ENCODE measurements at places on chromosomes 2 and 18.

- DNase-seq = no peak
Observed at GRCh38 chr2:187118331-187119099, 269.5 kb upstream of the ZSWIM2 start.

DNA sequence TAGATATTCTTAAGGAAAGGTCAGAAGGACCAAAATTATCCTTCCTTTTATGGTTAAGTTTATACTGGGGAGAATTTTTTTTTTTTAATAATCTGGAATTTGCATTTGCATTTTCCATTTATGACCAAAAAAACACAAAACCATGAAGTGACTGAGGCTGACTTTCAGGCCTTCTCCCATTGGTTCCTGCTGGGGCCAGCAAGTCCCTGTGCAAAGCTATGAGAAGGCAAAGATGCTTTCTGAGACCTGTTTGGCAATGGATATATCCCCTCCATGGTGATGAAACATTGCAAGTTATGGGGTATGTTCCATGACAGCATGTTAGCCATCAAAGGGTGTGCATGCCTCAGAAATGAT is 60.8 kb downstream of the KIAA2012 start:
- no peak for DNase-seq

- DNase-seq = no peak
Observed at GRCh38 chr18:13147130-13147529, 71.4 kb upstream of the LDLRAD4 start.

DNA sequence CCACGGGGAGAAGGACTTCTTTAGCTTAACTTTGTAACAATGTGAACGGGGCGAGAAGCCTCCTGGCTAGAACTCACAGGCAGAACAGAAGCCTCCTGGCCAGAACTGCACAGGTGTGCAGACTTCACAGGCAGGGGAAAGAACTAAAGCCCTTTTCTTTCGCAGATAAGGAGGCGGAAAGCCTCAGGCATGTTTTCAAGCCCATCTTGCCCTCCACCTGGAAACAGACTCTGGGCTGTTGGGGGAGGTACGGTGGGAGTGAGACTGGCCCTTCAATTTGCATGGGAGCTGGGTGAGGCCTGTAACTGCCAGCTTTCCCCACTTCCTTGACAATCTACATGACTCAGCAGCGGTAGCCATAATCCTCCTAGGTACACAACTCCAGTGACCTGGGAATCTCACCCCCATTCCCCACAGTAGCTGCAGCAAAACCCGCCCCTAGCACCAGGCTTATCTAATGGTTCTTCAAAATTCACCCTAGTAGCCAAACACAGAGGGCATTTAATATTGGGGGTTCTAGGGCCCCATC is 22.9 kb upstream of the ABCA12 start:
- no peak for DNase-seq

- DNase-seq = peak; percentile 88
Observed at GRCh38 chr2:176269319-176270099, at the start of gene MTX2. TSS of gene MTX2 (plus strand) at chr2:176269442. CDS start at chr2:176269630, 188 bp downstream.

DNA sequence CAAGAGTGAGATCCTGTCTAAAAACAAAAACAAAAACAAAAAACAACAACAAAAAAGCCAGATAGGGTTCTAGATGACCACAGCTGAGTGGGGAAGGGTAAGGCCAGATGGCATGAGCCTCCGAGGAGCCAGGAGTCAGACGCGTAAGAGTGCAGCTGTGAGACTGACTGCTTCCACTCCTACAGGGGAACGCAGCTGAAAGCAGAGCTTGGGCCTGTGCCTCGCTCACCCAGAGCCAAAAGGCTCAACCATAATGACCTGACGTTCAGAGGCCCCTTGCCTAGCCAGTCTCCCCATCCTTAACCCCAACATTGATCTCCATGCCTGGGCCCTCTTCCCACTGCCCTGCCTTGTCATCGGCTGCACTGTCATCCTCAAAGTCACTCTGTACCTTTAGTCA is 26.5 kb upstream of the NCL start:
- no peak for DNase-seq

DNA sequence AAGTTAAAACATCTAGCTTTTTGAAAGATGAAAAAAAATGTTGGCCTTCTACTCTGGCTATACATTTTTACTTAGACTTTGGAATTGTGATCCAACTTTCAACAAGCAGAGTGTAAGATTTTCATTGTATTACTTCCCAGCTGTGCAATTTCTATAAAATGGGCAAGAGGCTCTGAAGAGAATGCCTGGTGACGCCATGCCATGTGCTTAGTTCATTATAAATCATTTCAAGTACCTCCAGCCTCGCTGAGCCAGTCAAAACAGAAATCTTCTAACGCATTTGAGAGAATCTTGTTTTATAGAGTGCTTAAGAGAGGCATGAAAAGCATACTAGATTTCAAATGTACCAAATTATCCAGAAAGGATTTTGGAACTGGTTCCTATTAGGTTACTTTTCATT is 10.1 kb upstream of the STK17B start:
- DNase-seq = no peak

DNA sequence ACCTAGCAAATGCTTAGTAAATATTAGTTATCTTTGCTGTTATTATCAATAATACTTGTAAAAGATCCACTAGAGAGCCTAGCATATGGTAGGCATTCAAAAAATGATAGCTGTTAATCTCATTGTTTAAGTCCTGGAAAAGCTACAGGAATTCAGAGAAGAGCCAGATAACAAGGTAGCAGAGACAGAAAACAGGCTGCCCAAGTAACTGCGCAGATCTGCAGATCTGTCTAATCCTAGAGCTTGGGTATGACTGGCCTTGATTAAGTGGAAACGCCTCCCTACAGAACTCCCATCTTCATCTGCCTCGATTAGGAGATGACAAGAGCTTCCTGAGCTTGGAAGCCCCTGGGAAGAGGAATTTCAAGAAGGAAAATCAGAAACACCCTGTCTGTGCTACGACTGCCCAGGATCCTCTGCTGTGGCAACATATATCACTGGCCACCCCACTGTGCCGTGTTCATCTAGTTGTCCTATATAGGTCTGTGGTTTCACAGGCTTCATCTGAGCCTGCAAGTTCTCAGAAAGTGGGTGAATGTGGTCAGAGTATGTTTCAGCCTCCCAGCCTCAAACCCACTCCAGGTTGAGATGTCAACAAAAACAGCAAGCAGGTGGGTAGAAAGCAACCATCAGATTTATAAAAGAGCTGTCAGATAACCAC is 151.5 kb upstream of the PKDCC start:
- DNase-seq = no peak

- DNase-seq = no peak
Observed at GRCh38 chr2:219174801-219175200, 1.9 kb downstream of the CNPPD1 start.
